ENCODE measurements at places on chromosomes 7 and 10.

- no peak for DNase-seq
Observed at GRCh38 chr7:150382844-150383225, 3.7 kb downstream of the ZNF775 start.

DNA sequence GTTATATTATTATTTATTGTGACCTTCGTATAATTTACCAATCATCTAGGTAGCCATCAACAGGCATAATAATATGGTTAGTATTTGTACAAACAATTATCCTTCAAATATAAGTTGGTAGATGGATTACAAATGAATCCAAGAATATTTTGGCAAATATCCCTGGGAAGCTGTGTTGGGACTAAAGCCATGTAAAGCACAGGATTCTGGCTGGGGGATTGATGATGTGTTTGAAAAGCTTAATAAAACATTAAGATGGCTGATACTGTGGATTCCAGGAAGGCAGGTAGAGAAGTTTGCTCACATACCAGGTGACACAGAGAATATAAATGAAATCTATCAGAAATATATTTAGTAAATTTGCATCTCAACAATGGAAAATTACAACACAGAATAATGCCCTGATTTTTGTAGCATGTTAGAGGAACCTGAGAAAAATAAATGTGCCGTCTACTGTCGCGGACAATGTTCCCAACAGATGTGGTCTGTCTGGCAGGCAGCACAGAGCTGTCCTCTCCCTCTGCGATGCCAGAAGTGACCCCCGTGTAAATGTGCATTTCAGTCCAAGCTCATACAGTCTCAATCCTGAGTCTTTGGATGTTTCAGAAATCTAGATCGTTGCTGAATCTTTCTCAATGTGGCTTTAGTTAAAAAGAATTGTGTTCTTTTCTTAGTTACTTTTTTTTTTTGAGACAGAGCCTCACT lies 125.0 kb downstream of the TEX36 start:
- DNase-seq = no peak

GRCh38 chr7:121494516-121494915 lies 98.4 kb upstream of the FAM3C start:
- no peak for DNase-seq

DNA sequence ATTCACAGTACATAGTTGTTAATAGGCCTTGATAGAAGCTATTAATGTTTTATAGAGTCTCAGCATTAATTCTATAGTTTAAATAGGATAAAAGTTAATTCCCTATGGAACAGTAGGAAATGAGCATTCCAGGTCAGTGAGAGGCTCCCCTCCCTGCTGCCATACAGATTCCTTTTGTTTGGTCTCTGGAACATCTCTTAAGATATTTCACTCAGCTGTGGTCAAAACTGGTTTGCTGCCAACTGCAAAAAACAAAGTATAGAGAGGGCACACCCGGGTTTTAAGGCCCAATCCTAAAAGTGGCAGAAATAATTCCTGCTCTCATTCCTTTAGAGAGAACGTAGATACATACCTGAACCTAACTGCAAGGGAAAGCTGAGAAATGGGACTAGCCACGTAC lies 51.3 kb downstream of the MDFIC start:
- DNase-seq = no peak

DNA sequence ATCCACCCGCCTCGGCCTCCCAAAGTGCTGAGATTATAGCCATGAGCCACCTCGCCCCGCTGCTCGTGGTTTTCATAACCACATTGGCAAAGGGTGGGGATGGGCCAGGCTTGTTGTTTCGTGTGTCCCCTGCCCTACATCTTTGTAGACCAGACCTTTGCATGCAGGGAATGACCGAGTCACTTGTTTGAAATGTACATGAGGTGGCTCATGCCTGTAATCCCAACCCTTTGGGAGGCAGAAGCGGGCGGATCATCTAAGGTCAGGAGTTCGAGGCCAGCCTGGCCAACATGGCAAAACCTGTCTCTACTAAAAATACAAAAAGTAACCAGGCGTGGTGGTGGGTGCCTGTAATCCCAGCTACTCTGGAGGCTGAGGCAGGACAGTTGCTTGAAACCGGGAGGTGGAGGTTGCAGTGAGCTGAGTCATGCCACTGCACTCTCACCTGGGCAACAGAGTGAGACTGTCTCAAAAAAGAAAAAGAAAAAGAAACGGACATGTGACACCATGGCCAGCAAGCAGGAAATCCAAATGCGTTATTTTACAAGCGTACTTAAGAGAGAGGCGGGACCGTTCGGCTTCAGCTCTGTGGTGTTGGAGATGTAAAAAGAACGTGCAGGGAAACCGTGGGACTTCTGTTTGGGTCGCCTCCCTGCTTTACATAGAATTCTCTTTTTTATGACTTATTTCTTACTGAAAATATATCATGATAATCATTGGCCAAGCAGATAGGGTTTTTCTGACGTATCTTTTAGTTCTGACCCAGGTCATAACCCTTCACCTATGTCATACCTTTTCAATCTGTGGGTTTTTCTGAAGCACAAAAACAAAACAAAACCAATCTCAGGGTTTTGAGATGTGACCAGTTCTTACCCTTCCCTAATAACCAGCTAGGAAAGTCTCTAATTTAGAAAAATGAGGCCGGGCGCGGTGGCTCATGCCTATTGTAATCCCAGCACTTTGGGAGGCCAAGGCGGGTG lies 45.1 kb downstream of the WIPI2 start:
- DNase-seq = no peak

DNA sequence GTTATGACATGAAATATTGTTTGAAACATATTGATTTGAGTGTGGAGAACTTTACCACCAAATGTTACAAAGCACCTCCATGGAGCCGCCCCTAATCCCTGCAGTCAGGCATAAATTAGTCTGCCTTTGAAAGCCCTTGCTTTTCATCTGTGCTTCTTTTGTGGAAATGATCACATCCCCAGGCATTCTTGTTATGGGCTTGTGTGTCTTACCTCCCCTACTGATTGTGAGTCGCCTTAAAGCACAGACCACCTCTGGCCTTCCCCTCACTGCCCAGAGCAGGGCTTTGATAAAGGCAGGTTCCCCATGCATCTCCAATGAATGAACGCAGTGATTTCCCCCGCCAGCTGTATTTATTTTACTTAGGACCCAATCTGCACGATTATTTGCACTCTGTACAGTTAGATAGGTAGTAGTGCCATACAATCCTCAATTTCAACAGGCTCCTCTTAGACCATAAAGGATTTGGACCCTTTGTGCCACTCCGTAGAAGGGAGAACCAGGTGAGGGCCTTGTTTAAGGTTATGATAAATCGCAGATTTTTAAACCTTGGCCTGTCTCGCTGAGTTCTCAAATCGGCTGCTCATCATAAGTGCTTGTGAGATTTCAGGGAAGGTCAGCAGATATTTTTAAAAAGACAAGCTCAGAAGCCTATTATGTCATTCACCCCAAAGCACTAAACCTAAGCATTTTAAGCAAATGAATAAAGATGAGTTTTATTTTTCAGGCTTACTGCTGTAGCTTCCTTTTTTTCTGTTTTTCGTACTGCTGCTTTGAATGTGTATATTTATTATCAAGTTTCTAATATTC lies 107.8 kb downstream of the CUBN start:
- DNase-seq = no peak

Data from activated T-helper 1 cell treated with Interleukin-2 at 50 U/mL for 16 hours (primary cell).